Stimulated activated CD8-positive, alpha-beta memory T cell treated with anti-CD3 and anti-CD28 coated beads, Interleukin-4, amount 100 ng/mL, for 1 hour (primary cell): ENCODE measurements at places on chromosomes 5 and 9.

DNA sequence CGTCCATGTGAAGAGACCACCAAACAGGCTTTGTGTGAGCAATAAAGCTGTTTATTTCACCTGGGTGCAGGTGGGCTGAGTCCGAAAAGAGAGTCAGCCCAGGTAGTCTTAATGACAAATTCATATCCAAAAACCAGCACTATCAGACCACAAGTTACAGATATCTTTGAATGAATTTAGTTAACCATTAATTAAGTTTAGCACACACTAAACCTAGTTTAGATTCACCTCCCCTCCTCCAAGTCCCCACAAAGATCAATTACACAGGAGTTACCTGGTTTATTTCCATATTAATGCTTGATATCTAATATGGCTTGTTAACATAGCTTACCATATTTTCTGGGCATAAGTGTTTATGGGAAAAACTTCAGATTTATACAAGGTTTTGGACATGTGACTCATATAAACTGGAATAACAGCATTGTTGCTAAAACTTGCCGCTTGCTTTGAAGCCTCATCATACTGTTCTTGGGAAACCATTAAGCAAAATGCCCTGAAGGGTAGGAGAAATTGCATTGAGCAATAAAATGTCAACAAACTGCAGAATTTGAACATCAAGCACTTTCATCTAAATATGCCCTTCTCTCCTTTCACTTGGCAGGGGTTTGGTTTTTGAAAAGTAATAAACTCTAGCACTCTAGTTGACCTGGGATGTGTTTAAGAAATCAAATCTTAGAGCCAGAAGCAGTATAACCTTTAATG lies 166.9 kb downstream of the SNCAIP start:
- DNase-seq = no peak

- DNase-seq = no peak
Measured at GRCh38 chr5:83724001-83724400, 3.3 kb upstream of the HAPLN1 start.

- DNase-seq = no peak
Measured at GRCh38 chr5:179233909-179234562, 111.2 kb downstream of the ADAMTS2 start.

- DNase-seq = no peak
Measured at GRCh38 chr9:16721972-16722371, 148.5 kb downstream of the BNC2 start.

GRCh38 chr9:136268735-136269134 lies 23.1 kb upstream of the QSOX2 start:
- no peak for DNase-seq

GRCh38 chr5:133611357-133612248 lies 738 bp downstream of the FSTL4 start:
- DNase-seq = no peak

DNA sequence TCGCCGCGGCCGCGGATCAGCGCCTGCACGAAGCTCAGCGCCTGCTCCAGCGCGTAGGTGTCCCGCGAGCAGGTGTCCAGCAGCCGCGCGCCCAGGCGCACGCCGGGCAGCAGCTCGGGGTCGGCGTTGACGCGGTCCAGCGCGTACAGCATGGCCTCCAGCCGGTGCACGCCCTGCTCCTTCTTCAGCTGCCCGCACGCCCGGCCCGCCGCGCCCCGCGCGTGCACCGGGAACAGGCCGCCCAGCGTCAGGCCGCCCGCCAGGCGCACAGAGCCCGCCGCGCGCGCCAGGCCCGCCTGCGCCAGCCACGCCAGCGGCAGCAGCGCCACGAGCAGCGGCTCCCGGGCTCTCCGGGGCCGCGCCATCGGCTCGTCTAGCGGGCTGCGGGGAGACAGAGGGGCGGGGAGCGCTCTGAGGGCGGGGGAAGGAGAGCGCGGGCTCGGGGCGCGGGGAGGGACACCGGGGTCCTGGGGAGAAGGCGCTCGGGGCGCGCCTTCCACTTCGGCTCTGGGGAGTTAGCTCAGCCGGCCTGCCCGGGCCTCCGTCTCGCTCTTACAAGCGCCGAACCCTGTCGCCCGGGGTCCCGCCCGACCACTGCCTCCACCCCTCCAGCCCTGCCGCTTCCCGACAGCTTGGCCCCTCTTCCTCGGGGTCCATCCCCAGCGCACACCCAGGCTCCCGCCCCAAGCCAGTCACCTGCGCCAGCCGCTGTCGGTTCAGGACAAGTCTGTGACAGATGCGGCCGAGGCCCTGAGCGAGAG lies at the start of gene GRM6:
TSS of gene GRM6 (minus strand) at position 741 of the 761 bp plus-strand sequence. CDS start at position 365, 376 bp downstream.
- DNase-seq = no peak

DNA sequence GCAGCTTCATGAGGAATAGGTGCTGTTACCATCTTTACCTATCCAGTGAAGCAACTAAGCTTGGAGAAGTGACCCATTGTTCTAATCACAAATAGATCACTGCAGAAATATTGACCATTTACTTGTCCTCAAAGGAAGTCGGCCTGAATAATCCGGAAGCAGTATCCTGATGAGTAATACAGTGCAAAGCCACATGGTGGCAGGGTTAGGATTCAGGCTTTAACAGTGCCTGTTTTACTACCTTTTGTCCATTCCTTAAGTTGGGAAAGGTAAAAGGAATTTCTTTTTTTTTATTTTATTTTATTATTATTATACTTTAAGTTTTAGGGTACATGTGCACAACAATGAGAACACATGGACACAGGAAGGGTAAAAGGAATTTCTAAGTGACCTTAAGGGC lies 336.3 kb downstream of the KDM4C start:
- DNase-seq = no peak

- no peak for DNase-seq
Measured at GRCh38 chr5:77312413-77312812, 101.9 kb downstream of the PDE8B start.
